Aorta (tissue), 5 donors: ENCODE measurements at places on chromosomes 7 and 10.

DNA sequence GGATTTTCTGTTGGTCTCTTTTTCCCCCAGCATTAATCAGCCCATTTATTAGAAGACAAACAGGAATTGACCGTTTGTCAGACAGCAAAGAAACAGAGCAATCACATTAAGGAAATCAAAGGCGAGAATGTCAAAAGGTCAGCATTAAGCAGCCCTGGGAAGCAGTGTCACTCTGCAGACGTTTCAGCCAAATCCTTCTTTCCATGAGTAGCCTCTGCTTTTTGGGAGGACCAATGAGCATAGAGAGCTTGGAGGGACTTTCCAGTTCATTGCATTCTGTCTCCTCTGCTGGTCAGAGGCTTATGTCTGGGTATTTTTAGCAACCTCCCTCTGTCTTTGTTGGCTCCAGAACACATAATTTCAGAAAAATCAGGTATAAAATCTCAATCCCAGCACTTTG lies 481.4 kb downstream of the GALNT17 start:
- no peak for DNase-seq

GRCh38 chr10:52635651-52636050 lies 136.9 kb downstream of the MBL2 start:
- no peak for DNase-seq

DNA sequence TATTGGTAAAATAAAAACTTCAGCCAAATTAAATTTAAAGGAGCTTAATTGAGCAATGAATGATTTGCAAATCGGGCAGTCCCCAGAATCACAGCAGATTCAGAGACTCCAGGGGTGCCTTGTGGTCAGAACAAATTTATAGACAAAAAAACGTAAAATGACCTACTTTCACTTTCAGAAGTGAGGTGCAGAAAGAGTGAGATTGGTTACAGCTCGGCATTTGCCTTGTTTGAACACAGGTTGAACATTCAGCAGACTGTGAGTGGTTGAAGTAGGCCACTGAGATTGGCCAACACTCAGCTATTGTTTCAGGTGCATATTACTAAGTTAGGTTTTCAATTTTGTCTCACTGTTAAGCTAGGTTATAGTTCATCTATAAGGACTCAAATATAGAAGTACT lies 153.4 kb downstream of the BICC1 start:
- no peak for DNase-seq

DNA sequence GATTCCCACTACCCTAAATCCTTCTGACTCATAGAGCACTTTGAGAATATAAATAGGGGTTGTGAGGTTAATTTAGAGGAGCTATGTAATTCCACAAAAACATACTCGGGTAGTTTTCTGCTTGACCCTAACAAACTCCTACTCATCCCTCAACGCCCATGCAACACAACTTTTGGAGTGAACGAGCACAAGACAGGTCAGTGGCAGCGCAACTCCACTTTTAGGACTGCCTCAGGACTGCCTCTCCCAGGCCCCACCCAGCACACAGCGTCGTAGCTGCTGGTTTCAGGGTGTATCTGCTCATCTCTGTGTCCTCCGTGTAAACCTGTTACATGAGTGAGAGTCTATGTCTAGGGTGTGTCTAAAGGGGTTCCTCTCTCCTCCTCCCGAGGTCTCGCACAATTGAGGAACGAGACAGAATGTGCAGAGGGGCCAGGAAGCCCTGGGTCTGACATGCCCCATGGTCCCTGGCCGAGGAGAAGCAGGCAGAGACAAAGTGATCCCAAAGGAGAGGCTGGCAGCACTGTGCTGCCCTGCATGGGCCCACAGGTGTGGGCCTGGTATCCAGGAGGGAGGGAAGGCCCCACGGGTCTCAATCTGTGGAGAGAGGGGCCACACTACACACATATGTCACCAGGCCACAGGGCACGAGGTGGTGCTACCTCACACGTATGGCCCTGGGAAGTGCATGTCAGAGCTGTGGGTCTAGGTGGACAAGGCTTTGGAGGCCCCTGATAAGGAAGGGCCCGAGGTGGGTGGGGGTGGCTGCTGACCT lies 45.5 kb downstream of the CAMK2B start:
- peak; percentile 53 for DNase-seq

- DNase-seq = no peak
Observed at GRCh38 chr7:148590471-148590870, at the start of gene C7orf33. TSS of gene C7orf33 (plus strand) at chr7:148590766. CDS start at chr7:148590926, 160 bp downstream.

DNA sequence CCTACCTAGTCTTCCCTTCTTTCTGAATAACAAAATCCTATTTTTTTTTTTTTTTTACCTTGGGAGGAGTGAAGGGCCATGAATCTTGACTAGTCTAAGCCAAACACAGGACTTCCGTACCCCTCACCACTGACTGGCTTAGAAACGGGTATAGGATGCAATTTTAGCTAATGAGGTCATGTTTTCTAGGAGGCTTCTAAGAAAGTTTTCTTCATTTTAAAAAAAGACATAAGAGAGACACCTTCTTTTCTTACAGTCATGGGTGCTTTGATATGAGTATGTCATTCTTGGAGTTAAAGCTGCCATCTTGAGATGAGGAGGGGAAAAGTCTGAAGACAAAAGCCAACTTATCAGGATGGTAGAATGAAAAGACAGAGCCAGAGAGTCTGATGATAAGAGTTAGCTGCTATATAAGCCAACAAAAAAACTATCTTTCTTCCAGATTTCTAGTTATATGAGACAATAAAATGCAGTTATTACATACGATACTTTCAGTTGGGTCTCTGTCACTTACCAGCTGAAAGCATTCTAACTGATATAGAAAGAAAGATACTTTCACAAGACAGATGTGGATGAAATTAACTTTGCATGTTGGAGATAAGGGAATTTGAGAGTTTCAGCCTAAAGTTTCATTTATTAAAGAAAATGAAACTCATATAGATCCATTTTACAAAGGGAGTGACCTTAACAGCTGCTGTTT lies 34.0 kb downstream of the ZNF438 start:
- DNase-seq = no peak

- DNase-seq = peak; percentile 82
Observed at GRCh38 chr10:78805176-78805575, 263.6 kb upstream of the ZMIZ1 start.

DNA sequence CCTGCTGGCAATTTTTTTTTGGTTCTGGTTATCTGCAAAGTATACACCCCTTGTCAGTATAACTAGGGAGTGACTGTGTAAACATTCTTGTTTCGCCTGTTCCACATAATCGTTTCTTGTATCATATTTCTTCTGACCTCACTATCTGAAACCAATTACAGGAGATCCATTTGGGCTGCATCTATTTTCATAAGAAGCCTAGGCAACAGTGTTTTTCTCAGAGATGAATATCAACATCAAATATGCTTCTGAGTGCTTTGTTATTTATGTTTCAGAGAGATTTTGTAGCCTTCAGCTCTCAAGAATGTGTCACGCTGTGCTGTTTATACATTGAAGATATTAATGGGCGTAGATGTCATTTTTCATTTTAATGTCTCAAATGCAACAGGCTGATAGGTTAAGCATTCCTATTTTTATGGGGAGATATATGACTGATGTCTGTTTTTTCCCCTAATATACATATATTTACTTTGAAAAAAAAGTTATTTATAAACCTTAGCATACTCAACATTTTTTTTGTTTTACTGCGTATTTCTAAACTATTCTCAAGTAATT lies 115.5 kb downstream of the FOXP2 start:
- DNase-seq = no peak

DNA sequence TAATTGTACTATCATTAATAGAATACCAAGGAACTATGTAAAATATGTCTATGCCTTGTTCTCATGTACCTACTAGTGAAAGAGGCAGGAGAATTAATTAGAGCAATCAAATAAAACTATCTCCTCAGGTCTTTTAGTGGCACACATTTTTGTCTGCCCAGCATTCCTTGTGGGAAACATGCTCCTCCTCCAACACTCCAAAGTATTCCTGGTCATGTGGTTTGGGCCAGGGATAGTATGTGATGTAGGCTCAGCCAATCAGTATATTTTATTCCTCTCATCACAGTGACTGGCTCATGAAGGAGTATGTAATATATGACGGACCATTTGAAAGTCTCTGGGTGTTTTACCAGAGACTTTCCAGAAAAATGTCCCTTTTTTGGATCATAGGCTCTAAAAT lies 16.7 kb upstream of the SYPL1 start:
- no peak for DNase-seq

DNA sequence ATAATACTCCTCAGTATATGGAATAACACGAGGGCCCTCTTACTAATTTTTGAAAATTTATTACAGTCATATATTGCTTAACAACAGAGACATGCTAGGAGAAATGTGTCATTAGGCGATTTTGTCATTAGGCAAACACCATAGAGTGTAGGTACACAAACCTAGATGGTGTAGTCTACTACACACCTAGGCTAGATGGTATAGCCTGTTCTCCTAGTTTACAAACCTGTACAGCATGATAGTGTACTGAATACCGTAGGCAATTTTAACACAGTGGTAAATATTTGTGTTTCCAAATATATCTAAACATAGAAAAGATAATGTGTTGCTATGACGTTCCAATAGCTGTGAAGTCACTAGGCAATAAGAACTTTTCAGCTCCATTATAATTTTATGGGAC lies 12.8 kb downstream of the OR2F1 start:
- no peak for DNase-seq

DNA sequence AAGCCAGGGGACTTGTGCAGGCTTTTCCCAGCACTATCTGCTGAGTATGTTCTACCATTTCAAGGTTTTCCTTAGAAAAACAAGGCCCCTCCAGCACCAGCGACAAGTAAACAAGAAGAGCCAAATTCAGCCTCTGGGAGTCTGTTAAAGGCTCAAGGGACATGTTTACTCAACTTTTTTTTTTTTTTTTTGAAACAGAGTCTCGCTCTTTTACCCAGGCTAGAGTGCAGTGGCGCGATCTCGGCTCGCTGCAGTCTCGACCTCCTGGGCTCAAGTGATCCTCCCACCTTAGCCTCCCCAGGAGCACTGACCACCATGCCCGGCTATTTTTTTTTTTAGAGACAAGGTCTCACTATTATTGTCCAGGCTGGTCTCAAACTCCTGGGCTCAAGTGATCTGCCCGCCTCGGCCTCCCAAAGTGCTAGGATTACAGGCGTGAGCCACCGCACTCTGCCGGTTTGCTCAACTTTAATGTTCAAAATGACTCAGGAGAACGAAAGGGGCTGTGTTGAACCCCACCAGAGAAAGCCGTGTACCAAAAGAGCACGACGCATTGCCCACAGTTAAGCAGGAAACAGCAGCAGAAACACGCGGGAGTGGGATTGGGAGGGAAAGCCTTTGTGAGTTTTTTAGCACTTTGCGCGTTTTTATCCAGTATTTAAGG lies 772 bp downstream of the PRDX3 start:
- DNase-seq = no peak

DNA sequence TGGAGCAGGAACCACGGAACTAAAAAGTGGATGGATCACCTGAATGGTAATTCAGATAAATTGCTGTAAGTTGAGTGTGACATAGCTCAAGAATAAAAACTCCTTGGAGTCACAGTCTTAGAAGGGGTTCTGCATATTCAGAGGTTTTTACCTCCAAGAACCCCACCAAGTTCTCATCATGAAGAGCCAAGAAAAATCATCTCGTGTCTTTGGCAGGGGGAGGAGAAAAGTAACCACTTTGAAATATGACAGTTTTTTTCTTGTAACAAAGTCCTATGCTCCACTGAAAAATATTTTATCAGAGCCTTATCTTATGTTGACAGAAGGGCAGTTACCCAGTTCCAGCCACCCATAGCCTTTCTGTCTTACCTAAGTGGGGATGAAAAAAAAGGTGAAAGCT lies 38.2 kb upstream of the MBL2 start:
- no peak for DNase-seq

DNA sequence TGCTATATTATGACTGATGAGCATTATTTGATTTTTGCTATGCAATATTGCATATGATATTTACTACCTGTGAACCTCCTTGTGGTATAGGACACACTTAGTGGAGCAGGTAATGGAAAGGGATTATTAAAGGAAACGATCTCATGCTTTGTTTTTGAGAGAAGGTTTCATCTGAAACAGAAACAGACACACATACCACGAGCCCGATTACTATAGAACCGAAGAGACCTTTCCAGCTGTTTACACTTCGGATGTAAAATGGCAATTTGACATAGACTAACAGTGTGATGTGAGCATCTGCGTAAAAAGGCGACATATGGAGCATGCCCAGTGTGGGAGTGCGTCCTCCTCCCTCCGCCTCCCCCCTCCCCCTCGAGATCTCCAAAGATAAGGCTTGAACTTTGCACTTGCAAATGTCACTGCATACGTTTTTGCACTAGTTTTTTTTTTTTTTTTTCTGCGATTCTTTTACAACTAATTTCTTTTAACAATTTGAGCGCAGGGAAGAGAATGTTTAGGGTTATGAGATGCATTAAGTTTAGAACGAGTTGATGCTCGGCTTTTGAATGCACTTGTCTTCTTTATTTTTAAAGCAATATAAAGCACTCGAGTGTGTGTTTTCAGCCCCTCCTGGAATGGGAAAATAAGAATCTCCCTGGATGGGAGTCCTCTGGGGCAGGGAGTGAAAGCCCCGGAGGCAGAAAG lies 251.0 kb downstream of the NSUN6 start:
- DNase-seq = no peak

DNA sequence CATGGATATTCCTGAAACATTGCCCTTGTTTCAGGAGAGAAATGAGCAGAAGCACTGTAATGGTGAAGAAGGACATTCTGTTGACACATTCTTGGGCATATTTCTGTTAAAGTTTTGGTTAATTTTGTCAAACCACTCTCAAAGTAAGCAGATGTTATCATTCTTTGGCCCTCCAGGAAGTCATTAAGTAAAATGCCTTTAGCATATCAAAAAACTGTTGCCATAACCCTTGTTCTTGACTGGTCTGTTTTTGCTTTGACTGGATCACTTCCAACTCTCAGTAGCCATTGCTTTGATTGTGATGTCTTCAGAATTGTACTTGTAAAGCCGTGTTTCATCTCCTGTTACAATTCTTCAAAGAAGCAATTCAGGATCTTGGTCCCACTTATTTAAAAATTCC lies 404.3 kb upstream of the LRRTM3 start:
- DNase-seq = no peak

DNA sequence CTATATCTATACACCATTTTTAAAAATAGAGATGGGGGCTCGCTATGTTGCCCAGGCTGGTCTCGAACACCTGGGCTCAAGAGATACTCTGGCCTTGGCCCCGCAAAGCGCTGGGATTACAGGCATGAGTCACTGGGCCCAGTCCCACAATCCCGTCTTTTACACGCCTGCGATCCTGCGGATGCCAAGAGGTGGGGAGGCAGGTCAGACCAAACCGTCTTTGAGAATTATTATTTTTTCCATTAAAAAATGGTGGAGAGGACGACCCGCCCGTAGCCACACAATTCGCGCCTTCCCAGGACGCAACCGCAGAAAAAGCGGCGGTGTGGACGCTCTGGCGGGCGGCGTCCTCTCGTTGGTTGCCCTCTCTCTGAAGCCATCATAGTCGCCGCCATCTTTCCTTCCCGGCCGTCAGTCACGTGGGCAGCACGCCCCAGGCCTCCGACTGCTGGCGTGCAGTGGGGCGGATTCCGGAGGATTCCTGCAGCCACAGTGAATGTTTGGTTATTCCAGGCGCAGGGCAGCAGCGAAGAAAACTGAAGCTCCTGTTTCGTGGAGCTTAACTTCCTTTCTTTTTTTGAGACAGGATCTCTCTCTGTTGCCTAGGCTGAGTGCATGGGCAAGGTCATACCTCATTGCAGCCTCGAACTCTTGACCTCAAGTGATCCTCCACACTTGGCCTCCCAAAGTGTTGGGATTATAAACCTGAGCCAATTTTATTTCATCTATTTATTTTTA lies 9.9 kb upstream of the EPHB4 start:
- peak; percentile 96 for DNase-seq
